Trophoblast cell (in vitro differentiated cells and primary cell): ENCODE measurements at places on chromosomes 2 and 18.

GRCh38 chr2:236166796-236167296, 1.3 kb downstream of the GBX2 start:
- DNase-seq = no peak

GRCh38 chr2:25912851-25913695, 34.8 kb upstream of the ASXL2 start:
- peak; percentile 50 for DNase-seq

GRCh38 chr2:227793148-227793712, 20.4 kb upstream of the CCL20 start:
- DNase-seq = no peak

GRCh38 chr2:134425724-134426496, 172.0 kb downstream of the MGAT5 start:
- no peak for DNase-seq

DNA sequence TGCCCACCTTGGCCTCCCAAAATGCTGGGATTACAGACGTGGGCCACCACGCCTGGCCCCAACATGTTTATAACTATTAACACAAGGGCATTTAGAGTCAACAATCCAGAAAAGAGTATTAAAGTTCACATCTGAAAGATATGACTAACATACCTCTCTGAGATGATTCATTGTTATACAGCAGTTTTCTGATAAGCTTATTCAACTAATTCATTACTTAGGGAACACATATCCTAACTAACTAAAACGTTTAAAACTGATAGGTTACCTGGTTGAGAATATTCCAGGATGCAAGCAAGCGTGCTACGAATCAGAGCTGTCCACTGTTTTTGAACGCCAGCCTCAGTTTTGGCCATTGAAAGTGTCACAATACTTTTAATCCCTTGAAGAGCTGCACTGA, 34.0 kb upstream of the STRN start:
- no peak for DNase-seq

GRCh38 chr2:74155830-74156229, 8.1 kb upstream of the BOLA3 start:
- no peak for DNase-seq

GRCh38 chr18:41906528-41907146, 48.4 kb upstream of the PIK3C3 start:
- peak; percentile 60 for DNase-seq

DNA sequence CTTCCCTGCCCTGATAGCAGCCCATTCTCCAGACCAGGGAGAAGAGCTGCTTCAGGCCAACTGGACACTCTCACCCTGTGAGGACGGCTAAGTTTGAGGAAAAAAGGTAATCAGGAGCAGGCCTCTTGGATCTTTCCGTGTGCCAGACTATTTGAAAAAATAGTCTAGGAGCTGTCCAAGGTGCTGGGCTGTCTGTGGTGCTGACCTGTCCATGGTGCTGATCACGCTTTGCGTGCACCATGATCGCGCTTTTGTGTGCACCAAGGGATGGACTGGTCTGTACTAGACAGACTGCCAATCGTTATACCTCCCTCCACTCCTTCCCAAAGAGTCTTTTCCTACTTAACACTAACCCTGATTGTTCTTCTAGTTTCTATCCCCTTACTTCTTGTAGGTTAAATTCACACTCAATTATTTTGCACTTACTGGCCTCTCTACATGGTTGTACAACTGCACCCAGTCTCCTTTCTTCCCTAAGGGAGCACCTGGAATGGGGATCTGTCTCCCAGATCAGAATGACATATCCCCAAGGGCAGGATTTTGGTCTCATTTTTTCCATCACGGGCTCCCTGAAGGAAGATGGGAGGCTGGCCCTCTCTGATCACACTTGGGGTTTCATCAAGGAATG, 295.4 kb downstream of the CELF4 start:
- peak; percentile 24 for DNase-seq
